ENCODE measurements at places on chromosomes 7 and 10.

DNA sequence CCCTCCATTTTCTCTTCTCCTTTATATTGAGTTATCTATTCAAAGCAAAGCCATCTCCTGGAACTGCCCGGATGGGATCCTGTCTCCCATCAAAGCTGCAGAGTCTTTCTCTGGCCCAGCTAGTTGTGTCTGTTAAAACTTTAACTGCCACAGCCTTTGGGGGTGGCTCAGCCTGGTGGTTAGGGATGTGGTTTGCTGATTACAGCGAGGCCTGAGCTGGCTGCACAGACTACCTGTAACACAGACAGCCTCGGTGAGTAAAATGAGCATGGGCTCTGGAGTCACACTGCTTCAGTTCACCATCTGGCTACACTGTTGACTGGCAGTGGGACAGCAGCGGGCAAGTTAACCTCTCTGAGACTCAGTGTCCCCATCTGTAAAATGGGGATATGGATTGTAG is 18.4 kb upstream of the HABP2 start:
- no peak for DNase-seq

DNA sequence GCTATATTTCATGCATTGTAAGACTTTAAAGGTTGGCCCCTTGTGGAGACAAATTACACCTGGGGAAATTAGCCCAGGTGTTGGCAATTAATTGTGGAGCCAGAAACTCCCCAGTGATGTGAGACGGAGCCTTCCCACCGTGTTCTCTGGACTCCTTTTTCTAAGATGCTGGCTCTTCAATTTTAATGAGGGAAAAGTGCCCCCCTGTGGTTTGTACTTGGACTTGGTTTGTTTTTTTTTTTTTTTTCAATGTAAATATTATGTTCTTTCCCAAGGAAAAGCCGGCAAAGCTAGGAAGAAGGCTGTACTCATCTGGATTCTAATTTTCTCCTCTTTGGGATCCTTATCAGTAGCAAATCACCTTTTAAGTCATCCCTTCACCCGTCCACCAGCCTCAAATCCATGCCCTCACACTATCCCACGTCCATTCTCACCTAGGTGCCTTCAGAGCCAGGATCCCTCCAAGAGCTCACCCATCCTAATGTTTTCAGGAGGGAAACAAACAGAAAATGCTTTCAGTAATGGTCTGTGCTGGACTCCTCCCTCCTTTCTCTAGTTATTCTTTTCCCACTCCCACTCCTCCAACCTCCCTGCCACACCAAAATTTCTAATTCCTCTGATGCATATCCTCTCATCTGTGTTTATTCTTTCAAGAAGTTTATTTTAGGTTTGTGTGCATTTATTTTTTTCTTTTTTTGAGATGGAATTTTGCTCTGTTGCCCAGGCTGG is 20.4 kb upstream of the ST8SIA6 start:
- DNase-seq: no peak

DNA sequence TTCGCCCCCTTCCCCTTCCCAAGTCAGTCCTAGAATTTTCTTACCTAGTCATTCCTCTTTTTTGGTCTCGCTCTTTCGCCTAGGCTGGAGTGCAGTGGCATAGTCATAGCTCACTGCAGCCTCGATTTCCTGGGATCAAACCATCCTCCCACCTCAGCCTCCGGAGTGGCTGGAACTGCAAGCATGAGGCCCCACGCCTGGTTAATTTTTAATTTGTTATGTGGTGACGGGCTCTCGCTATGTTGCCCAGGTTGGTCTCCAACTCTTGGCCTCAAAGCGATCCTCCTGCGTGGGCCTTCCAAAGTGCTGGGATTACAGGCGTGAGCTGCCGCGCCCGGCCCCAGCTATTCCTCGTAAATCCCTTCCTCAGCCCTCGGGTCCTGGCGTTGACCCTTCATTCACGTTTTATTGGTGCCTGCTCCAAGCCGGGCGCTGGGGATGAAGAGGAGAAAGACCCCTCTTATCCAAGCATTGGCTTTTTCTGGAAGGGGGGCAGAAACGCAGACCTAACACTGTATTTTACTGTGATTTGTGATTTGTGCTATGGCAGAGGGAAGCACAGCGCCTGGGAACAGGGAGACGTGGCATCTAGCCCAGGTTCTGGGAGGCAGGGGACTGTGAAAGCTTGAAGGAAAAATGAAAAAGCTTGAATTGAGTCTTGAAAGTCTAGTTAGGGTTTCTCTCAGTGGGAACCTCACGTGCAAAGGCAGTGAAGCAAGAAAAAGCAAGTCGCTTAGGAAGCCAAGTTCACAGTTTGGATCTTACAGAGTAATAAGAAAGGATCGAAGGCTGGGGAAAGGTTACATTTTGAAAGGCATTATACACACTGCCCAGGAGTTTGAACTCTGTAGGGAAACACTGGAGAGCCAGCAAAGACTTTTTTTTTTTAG is 516 bp downstream of the ZNHIT1 start:
- DNase-seq: peak; percentile 4

DNA sequence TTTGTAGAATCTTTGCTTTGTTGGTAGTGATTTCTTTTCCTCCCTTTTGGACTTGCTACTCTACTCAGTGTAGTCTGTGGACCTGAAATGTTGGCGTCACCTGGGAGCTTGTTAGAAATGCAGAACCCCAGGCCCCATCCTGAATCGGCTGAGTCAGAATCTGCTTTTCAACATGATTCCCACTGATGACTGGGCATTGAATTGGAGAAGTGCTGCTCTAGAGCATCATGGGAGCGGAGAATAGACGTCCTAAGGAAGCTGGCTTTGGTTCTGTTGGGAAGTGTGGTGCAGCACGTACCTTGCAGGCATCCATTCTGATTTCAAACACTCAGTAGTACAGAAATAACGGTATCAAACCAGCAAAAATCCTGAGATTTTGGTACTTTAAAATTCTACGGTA is 54.7 kb downstream of the RBM33 start:
- no peak for DNase-seq

GRCh38 chr7:155953781-155954549 is 141.7 kb upstream of the SHH start:
- no peak for DNase-seq

DNA sequence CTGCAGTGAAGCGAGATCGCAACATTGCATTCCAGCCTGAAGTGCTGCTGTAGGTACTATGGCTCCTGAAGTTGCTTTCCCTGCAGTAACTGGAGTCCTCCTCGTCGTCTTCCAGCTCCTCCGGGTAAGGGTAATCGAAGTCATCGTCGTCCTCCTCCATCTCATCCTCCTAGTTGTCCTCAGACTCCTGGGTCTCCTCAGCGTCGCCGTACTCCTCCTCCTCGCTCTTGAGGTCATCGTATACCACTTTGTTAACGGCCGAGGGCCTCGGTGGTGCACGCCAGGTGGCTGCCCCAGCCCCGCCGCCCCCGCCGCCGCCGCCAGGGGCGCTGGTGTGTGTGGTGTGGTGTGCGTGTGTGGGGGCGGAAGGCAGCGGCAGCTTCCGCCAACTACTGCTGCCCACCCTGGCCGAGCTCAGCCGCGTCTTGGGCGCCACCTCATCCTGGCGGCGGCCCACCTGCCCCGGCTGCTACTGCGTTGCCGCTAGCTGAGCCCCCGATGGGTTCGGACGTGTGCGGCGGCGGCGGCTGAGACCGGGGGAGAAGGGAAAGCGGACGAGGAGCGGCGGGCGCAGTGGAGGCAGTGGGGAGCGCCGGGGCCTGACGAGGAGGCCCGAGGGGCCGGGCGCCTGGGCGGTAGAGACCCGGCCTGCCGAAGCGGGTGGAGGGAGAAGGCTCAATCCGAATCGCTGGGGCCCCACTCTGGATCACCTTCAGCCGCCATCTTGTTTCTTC is 11.8 kb upstream of the ACBD5 start:
- DNase-seq: peak; percentile 81

GRCh38 chr7:15057272-15057671 is 154.7 kb upstream of the DGKB start:
- DNase-seq: no peak

DNA sequence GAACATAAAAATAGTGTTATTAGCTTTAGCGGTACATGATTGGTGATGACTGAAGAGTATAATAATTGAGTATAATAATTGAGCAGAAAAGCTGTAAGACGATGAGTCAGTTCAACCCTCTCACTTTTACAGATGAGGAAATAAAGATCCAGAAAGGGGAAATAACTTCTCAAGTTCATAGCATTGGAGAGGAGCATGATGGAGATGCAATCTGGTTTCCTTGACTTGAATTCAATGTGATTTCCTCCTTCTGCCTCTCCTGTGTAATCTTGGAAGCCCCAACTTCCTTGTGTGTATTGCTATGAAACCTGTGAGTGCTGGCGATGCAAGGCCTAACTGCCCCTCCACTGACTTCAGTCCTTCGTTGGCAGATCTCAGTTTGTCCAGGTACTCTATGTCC is 265.1 kb downstream of the LRMDA start:
- DNase-seq: no peak

DNA sequence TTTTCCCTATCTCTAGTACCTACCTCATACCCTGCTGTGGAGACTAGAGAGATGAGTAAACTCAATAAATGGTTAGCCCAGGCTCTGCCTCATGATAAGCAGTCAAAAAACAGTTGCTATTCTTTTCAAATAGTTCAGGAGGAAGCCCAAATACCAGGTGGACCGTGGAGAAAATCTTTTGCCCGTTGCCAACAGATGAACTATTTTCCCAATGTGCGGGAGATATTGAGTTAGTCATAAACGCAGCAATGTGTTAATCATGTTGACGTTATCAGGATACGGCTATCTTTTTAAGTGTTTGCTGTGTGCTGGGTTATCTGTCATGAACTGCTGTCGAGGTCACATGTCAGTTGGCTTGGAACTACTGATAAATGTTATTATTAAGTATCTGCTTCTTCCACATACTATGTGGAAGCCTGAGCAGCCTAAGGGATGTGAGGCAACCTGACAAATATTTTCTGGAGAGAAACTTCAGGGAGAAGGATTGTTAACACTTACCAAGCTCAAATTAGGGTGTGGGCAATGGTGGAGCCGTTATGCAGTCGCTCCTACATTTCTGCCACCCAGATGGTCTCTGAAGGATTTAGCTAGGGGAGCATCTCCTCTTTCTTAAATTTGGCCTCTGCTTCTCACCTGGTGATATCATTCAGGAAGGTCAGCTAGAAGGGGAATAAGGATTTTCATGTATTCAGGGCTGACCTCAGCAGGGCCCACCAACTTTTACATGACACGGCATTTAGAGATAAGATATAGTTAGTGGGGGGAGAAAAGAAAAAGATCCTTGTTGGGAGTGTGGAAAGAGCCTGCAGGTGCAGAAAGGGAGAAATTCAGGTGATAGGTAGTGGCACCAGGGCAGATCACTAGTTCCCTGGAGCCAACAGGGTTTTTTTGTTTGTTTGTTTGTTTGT is 33.5 kb upstream of the SLC26A3 start:
- no peak for DNase-seq

DNA sequence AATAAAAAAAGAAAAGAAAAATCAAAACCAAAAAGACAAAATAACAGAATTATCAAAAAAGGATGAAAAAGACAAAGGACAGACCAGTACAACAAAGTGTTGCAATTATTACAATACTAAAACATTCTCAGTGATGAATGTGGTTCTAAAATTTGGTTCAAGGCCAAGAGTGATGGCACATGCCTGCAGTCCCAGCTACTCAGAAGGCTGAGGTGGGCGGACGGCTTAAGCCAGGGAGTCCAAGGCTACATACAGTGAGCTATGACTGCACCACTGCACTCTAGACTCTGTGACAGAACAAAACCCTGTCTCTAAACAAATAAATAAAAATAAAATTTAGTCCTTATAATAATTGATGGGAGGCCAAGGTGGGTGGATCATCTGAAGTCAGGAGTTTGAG is 14.5 kb downstream of the BAZ1B start:
- DNase-seq: no peak

DNA sequence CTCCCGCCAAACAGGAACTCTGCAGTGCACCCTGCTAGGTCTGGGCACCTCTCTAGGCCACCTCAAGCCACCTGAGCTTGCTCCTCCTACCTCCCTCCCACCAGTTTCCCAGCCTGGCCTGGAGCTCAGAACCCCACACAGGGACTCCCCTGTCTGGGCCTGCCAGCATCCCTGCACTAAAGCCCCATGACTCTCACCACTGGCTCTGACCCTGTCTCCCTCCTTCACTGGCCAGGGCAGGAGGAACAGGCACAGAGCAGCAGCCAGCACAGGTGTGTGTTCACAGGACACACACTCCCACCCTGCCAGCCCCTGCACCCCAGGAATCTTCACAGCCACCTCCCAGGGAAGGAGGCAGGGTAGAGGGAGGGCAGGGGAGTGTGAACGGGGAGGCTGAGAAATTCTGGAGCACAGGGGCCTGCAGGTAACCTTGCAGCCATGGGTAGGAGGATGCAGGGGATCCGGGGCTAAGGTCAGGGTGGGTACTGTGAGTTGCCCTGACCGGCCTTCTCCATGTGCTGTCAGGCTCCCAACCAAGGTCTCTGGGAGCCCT is 13.9 kb upstream of the ANTXRL start:
- DNase-seq: no peak

GRCh38 chr10:89494575-89494974 is 40.8 kb downstream of the SLC16A12 start:
- DNase-seq: no peak

GRCh38 chr10:119505131-119505551 is 37.4 kb downstream of the RGS10 start:
- DNase-seq: no peak

GRCh38 chr10:5542100-5542499 is 17.3 kb downstream of the CALML3 start:
- DNase-seq: no peak

DNA sequence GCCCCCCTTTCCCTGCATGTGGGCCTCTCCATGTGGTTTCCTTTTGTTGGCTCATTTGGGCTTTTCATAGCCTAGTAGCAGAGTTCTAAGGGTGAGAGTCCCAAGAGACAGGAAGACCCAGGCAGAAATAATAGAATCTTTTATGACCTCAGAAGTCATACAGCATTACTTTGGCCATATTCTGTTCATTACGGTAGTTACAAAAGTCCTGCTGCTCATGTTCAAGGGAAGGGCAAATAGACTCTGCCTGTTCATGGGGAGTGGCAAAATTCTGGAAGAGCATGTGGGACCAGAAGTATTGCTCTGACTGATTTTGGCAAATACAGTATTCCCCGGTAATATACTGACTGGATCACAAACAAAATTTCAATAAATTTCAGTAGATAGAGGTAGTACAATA is 910.3 kb downstream of the LRMDA start:
- no peak for DNase-seq

GRCh38 chr7:42926204-42926603 is 5.8 kb downstream of the PSMA2 start:
- DNase-seq: no peak

GRCh38 chr7:157904211-157904865 is 567.5 kb downstream of the DNAJB6 start:
- DNase-seq: no peak

- no peak for DNase-seq
These were observed 17.2 kb upstream of the UBE2H start for GRCh38 chr7:129969881-129970446.

DNA sequence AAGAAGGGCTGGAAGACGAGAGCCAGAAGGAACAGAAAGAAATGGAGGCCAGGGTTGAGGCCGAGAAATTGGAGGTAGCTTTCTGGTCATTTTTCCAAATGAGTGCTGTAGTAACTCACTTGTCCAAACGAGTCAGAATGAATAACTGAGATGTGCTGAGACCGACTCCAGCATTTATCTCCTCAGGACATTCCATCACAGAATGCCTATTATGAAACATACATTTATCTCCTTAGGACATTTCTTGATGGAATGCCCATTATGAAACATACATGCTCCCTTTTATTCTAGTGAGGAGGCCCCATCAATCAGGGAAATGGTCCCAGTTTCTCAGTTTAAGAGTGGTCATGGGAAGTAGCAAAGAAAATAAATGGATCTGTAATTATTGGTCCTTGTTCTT is 16.5 kb downstream of the AVL9 start:
- no peak for DNase-seq
